ENCODE measurements at places on chromosomes 1 and 21. TPM values are rescaled to one million over a fixed set of nuclear protein-coding genes. Genes with fewer than 3 reads are reported as not detected.

Gene C4BPA
- total RNA-seq = 0.58 TPM

Gene AMIGO1
- total RNA-seq = 1.3 TPM

Gene CAPZB
- total RNA-seq = 228 TPM

Gene TNFRSF18
- total RNA-seq = not detected

Gene CHODL
- total RNA-seq = not detected

Gene TTC39A
- 1.6 TPM for total RNA-seq

Gene TRIM17
- not detected for total RNA-seq

Gene GSTM1
- not detected for total RNA-seq

Gene FRRS1
- 1.8 TPM for total RNA-seq

Gene MEX3A
- total RNA-seq = 3.1 TPM

Gene CDC42BPA
- total RNA-seq = 12.5 TPM

Gene SERPINC1
- total RNA-seq = not detected

Gene KDF1
- not detected for total RNA-seq

Gene RNU1-1
- not detected for total RNA-seq

Gene KIAA1614
- total RNA-seq = 0.38 TPM

Gene CASZ1
- 2.5 TPM for total RNA-seq

Gene VAV3
- total RNA-seq = 1.4 TPM

Gene AK5
- 8.7 TPM for total RNA-seq

Gene DISC1
- 0.26 TPM for total RNA-seq

Gene HFM1
- total RNA-seq = not detected

Gene PLA2G5
- not detected for total RNA-seq

Gene DVL1
- 77.2 TPM for total RNA-seq

Gene GPR25
- not detected for total RNA-seq

Gene HCRTR1
- not detected for total RNA-seq

Gene KRTAP13-2
- not detected for total RNA-seq
